ENCODE measurements at places on chromosomes 12 and 14.
A peak's percentile ranks its signal among the peaks of the same experiment; 100 is the strongest.

GRCh38 chr12:9851927-9852326 is 17.2 kb downstream of the CLEC2B start:
- DNase-seq = no peak

DNA sequence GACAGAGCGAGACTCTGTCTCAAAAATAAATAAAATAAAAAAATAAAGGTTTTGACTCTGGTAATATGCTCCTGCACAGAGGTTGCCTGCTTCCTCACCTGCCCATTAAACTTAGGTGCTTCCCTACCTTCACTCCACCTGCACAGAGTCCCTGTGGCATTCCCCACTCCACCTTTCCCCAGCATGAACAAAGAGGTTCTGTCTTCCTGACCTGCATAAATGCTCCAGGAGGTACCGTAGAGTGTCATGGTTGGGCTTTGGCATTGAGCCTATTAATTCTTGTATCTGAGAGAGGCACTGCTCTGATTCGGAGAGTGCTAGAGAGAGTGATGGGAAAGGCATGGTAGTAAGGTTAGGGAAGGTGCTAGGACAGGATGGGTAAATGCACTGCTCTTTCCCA is 6.3 kb downstream of the ARHGAP9 start:
- no peak for DNase-seq

- DNase-seq = no peak
These were observed 33.7 kb upstream of the GLIPR1 start for GRCh38 chr12:75446857-75447256.

- DNase-seq = no peak
These were observed 37.7 kb downstream of the RIN3 start for GRCh38 chr14:92551044-92551841.

DNA sequence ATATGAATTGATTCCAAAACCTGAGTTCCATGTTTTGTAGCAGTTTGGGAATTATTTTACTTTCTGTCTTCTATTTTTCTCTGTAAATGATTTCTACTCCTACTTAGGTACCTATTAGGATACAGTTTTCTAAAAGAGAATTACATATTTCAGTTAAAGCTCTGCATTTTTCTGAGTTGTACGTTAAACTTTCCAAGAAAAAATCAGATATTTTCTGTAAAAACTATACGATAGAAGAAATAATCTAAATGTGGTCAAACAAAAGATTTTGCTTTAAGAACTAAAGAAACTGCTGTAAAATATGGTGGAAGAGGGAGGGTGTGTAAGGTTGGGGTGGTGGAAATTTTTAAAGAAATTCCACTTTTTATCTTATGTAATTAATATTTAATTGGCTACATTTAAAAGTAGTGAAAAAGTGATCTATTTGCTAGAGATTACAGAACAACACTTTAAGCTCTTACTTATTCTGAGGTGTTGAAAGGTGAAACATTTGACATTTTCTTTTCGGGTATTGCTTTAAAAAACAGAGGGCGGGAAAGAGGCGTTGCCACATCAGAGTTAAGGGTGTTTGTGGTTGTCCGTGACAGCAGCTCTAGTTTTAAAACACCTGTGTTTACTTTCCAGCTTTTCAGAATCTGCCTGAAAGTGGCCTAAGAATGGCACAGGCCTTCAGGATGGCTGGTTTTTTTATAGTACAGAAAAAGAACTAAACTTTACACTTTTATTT is 187.3 kb downstream of the MIPOL1 start:
- DNase-seq = peak; percentile 93

DNA sequence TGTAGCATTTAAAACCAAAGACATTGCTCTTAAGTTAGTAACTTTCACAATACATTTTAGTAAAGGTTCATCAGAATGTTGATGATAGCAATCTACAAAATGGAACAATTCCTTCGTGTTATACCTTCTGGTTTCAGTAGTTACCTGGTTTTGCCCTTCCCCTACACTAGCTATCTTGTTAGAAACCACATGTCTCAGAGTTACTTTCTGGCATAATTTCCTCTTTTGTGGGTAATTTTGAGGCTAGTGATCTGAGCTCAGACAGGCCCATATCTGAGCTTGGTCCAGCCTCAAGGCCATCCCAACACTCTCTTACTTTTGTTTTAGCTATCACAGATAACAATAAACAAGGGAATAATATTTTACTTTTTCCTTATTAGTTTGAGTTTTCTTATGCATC is 196.9 kb downstream of the KITLG start:
- DNase-seq = no peak

GRCh38 chr12:92973614-92974013 is 44.5 kb upstream of the EEA1 start:
- no peak for DNase-seq

- DNase-seq = no peak
These were observed 33.9 kb downstream of the RDH12 start for GRCh38 chr14:67735336-67736147.

- DNase-seq = no peak
These were observed 118.0 kb downstream of the TRHDE start for GRCh38 chr12:72390146-72390545.

DNA sequence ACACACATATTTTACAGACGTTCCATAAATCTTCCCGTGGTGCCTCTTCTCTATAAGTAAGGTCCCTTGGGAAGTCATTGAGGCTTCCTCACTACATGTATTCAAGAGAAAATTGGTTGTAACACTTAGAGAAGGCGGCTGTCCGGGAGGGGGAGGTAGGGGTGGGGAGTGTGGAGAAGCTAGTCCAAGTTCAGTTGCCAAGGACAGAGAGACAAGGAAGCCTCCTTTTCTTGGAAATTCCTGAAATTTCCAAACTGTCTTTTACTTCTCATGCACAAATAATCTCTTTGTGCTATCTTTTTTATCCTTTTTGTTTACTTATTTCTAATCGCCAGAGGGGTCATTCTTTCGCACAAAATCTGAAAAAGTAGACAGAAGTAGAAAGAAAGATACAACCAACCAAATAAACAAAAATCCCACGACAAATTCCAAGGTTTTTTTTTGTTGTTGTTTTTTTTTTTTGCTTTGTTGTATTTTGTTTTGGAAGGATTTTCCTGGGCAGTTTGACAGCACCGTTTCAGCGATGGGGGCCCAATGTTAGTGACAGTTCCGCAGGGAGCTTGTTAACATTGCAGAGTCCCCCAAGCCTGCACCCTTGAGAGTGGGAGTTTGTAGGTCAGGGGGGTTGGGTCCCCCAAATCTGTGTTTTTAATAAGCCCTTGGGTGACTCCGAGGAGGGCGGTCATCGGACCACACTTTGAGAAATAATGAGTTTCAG is 45.2 kb downstream of the MAP1LC3B2 start:
- no peak for DNase-seq

GRCh38 chr14:70094106-70094505 is 94.6 kb downstream of the SLC8A3 start:
- DNase-seq = no peak

DNA sequence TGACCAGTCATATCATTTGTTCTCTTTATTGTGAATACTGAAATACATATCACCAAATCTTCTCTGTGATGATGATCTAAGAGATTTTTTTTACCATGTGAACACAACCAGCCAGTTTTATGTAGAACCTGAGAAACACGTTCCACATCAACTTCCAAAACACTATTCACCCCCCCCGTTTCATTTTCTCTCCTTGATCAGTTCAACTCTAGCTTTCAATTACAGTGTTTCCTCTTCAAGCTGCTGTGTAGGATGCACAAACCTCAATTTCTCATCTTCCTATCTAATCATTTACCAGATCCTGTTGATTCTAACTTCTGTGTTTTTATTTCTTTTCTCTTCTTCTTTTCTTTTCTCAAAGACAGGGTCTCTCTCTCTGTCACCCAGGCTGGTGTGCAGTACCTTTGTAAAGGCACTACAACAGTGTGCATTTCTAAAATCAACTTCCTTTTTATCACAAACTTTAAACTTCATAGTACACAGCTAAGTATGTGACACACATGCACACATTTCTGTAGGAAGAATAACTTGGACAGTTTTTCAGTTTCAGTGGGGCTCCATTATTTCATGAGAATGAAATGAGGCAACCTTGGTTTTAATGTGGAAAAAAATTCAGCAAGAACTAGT is 149.9 kb upstream of the FBXO33 start:
- no peak for DNase-seq

Data from NCI-H1092 treated with DMSO at 0.1 percent for 48 hours (cell line).